NCI-H510A treated with DMSO at 0.1 percent for 48 hours (cell line): ENCODE measurements at places on chromosomes 13 and 19.
A peak's percentile ranks its signal among the peaks of the same experiment; 100 is the strongest.

DNA sequence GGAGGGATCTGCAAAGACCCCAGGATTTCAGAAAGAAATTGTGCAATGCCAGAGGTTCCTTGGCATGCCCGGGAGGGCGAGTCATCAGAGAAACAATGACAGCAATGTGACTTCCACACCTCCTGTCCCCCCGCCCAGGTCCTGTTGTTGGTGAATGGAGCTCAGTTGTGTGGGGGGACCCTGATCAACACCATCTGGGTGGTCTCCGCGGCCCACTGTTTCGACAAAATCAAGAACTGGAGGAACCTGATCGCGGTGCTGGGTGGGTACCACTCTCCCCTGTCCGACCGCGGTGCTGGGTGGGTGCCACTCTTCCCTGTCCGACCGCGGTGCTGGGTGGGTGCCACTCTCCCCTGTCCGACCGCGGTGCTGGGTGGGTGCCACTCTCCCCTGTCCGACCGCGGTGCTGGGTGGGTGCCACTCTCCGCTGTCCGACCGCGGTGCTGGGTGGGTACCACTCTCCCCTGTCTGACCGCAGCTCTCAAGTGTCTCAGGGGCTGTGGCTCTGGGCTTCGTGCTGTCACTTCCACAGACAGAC lies 5.2 kb upstream of the F10 start:
- DNase-seq: no peak

DNA sequence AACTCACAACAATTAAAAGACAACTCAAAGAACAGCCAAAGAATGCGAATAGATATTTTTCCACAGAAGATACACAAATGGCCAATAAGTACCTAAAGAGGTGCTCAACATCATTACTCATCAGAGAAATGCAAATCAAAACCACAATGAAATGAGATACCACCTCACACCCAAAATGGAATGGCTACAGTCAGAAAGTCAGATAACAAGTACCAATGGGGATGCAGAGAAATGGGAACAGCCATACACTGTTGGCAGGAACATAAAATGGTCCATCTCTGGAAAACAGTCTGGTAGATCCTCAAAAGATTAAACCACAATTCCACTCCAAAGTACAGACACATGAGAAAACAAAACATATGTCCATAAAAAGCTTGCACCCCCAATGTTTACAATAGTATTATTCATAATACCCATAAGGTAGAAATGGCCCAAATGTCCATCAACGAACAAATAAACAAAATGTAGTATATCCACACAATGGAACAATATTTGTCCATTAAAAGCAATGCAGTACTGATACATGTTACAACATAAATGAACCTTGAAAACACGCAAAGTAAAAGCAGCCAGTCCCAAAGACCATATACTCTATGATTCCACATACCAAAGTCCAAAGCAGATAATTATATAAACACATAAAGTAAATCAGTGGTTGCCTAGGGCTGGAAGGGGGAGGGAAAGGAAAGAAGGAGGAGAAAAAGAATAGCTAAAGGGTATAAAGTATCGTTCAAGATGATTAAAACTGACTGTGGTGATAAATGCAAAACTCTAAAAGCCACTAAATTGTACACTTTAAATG lies 19.6 kb downstream of the USP12 start:
- DNase-seq: no peak

DNA sequence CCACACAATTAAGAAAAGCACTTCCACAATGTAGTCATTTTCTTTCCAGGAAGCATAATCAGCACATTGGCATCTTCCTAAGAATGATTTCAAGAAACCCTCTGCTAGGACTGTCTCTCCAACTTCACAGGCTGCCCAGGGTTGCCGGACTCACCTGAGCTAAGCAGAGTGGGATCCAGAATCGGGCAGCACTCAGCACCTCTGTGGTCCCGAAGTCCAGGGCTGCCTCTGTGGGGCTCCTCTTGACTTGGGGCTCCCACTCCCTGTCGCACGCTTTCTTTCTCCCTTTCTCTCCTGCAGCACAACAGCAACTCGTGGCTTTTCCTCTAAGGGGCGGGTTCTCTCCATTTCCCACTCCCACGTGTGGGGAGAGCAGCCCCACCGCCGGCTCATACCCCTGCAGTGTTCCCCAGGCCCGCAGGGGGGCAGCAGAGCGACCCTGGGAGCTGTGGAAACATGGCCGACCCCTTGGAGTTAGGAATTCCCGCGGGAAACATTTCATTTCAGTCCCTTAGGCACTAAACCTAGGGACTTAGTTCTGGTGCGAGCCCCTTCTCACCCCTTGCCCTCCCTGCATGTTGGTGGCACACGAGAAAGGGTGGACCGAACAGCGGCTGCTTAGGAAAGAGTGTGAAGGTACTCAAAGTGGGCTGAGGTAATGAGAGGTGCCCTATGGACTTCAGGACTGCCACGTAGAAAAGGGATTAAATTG lies at the start of gene TMEM272:
Gene TMEM272 (minus strand): TSS at position 316 of the 712 bp plus-strand sequence. CDS start 6,647 bp downstream, outside the sequence.
- no peak for DNase-seq

DNA sequence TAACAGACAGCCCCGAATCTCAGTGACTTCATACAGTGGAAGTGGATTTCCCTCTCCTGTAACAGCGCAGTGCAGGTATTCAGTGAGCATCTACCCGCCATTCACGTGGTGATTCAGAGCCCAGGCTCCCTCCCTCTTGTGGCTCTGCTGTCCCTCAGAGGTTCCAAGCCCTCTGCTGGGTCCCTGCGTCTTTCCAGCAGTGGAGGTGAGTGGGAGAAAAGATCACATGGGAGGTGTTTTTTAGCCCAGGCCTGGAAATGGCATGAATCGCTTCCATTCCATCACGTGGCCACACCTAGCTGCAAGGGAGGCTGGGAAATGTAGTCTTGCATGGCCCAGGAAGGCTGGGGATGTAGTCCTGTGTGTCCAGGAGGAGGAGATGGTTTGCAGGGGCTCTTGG lies 61.4 kb downstream of the DPF1 start:
- no peak for DNase-seq

- no peak for DNase-seq
Measured at GRCh38 chr19:19528721-19529490, at the start of gene YJEFN3. TSS of gene YJEFN3 (plus strand) at chr19:19528911. CDS start at chr19:19528933, 22 bp downstream.

DNA sequence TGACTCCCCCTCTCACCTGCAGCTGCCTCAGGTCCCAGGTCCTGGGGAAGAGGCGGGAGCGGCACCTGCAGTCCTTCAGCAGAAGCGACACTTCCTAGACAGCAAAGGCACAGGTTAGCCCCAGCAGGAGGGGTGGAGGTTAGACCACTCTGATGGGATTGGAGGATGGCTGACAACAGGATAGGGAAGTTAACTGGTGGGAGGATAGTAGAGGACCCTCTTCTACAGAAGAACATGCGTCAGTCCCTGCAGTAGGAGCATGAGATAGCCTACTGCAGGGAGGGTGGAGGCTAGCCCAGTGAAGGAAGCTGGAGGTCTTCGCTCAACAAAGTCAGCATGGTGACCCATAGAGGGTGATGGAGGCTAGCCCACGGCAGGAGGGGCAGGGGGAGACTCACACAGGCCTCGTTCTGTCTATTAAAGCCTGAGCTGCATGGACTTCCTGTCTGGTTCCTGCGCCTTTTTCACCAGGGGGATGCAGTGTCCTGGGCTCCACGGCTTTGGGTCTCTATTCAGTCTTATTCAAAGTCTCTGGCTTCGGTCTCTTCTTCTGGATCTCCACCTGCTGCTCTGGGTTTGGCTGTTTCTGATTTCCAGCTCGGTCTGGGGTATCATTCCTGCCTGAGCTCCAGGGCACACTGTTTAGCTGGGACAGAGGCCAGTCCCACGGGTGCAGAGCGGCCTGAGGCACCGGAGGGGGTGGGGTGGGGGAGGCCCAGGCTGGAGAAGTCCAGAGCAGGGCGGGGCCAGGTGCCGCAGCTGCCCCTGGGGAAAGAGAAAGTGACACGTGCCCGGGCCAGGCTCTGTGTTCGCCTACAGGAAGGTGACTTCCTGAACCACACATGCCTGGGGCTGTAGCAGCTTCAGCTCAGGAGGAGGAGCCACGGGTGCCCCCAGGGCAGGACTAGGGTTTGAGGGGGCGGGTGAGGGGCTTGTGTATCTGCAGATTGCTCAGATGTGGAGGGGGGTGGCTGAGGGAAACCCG lies 7.3 kb downstream of the IFNL3 start:
- no peak for DNase-seq

GRCh38 chr13:92390217-92390616 lies 836.4 kb upstream of the GPC6 start:
- peak; percentile 95 for DNase-seq

DNA sequence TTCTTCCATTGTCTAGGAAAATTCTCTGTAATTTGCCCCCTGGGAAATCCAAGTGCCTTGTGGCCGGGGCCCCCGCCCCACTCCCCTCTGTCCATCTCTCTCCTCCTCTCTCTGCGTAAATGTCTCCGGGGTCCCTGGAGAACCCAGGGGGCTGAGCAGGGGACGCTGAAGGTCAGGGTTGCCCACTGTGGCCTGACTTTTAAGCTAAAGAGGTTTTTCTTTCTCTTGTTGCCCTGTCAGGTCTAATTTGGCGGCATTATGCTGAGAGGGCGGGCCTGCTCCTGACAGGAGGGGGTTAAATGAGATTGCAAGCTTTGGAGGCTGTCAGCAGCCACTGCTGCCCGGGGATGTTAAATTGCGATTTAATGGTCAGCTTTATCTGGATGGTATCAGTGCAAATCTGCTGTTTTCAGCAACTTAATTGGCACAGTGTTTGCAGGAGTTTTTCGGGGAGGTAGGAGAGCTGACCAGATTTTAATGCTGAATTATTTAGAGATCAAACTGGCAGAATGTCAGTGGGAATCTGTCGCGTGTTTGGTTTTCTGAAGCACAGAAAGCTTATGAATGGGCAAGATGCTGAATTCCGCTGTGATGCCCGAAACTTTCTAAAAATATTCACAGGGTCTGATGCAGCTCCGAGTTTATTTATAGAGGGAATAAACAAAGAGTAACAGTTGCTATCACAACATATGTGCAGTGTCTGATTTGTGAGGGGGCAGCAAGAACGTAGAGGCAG lies 93.2 kb upstream of the SOX1 start:
- DNase-seq: no peak

- DNase-seq: no peak
Measured at GRCh38 chr13:42373048-42373812, 101.3 kb downstream of the AKAP11 start.

GRCh38 chr13:95707035-95707434 lies 30.1 kb downstream of the DNAJC3 start:
- no peak for DNase-seq

DNA sequence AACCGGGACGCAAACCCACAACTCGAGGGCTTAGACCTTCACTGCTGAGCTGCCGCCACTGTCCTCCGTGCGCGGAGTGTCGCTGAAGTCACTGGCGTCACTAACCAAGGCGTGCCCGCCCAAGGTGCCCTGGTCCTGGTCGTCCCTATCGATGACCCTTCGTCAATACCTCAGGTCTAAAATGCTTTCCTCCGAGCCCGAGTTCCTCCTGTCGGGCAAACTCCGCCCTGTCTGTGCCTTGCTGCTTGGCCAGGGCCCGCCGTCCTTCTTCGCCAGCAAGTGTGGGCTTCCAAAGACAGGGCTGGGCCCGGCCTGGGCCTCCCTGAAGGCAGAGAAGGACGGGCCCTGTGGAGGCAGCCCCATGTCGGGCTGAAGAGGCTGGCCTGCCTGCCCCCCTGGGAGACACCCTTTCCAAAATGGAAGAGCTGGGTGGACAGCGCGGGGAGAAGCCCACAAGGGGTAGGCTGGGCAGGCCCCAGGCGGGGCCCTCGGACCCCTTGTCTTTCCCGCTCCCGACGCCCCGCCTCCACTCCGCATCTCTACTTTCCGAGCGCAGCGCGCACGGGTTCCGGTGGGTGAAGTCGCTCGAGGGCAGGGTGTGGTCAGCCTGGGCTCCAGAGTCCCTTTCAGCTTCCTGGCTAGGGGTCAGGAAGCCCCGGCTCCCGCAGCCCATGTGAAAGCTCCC lies 13.4 kb downstream of the RB1 start:
- no peak for DNase-seq

- no peak for DNase-seq
Measured at GRCh38 chr19:40756502-40757110, 5.6 kb downstream of the SNRPA start.

DNA sequence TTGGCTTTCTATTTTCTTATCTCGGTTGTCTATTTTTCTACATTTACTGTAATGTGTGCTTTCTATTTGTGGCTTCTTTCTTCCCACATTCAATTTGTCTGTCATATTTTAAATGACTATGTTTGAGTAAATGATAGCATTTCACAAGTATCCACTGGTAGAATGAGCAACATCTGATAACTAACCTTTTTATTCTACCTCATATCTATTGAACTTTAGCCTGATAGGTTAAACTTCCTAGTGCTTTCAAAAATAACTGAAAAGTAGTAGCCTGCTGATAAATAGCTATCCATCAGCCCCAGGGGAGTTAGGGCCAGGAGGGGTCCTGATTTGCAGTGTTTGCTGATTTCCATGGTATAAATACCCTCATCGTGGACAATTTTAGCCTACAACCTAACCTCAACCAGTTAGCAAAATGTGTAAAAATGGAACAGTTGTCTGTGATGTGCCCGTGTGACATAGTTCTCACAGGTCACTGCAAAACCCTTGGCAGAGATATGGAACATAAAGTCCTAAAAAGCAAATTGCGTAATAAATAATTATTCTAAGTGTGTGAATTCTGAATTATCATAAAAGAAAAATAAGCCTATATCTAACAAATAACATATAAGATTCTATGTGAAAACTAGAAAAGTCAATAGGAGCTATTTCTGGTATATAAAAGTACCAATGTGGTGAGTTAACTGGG lies 32.1 kb downstream of the KCTD12 start:
- DNase-seq: no peak

- peak; percentile 69 for DNase-seq
Measured at GRCh38 chr19:40305403-40305802, 20.3 kb upstream of the AKT2 start.

- peak; percentile 2 for DNase-seq
Measured at GRCh38 chr19:49799798-49800376, 13.2 kb downstream of the FUZ start.

GRCh38 chr19:19105365-19106055 lies 32.8 kb downstream of the TMEM161A start:
- DNase-seq: peak; percentile 90

GRCh38 chr13:71685072-71685471 lies 181.9 kb downstream of the DACH1 start:
- no peak for DNase-seq

DNA sequence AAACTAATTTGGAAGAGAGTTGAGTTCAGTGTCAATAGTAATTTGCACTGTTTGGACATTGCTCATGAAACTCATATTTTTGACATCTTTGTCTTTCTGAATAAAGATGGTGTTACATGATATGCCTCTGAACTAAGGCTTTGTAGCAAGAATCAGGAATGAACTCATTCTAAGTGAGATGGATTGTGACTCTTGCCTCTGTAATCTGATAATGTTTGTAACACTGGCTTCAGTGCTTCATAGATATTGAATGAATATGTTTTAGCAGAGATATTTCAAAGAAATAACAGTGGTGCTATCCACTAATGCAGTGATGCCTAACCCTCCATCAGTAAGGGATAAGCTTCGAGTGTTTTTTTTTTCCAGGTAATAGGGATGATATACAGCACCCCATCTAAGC lies 32.9 kb downstream of the TEX26 start:
- no peak for DNase-seq
